Left cardiac atrium (tissue), 4 donors: ENCODE measurements at places on chromosomes 16 and 17. TPM values are rescaled to one million over a fixed set of nuclear protein-coding genes. Genes with fewer than 3 reads are reported as not detected.

KRT40 gene
- not detected for total RNA-seq

ZC3H7A gene
- total RNA-seq: 24.0 TPM

HES7 gene
- 0.47 TPM for total RNA-seq

GRCh38 chr17:68035131-68035522 lies 408 bp upstream of the KPNA2 start:
- peak; percentile 96 for DNase-seq

- peak; percentile 9 for DNase-seq
Measured at GRCh38 chr17:82947051-82947991, 107.5 kb upstream of the ZNF750 start.
